ENCODE measurements at places on chromosomes 2 and 18.

- no peak for DNase-seq
These were observed 29.7 kb downstream of the DGKD start for GRCh38 chr2:233384015-233384414.

DNA sequence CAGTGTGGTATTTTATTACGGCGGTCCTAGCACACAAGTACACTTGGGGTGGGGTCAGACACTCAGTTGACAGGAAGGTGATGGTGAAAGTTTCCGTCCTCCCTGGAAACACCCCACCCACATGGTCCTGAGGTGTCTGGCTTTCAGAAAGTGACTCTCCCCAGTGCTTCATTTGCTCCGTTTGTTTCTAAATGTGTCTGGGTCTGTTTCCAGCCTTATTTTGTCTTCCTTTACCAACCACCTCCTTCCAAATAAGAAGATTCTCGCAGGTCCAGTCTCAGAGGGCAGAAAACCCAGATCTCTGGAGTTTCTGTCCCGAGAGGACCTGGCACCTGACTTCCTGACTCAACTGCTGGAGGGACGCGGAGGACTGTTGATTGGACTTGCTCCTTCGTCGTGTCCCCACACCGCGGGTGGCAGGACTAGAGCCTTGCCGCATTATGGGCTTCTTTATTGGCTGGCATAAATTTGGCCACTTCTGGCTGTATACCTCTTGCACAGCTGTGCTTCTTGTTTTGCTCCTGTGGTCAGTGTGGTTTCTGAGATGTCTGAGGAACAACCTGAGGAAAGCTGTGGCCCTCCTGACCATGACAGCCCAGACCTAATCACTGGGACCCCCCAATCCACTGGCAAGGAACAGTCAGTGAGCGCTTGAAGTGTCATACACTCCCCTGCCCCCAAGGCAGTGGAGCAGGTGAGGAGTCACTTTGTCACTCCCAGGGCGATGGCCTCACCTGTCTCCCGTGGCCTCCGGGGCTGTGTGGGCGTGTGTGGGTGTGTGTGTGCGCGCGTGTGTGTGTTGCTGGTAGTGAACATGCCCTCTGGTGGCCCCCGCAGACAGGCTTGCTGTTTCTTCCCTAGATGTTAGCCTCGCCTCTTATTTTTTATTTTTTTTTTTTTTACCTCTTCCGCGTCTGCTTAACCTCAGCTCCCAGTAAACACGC lies 45.6 kb downstream of the MEX3C start:
- DNase-seq: no peak

DNA sequence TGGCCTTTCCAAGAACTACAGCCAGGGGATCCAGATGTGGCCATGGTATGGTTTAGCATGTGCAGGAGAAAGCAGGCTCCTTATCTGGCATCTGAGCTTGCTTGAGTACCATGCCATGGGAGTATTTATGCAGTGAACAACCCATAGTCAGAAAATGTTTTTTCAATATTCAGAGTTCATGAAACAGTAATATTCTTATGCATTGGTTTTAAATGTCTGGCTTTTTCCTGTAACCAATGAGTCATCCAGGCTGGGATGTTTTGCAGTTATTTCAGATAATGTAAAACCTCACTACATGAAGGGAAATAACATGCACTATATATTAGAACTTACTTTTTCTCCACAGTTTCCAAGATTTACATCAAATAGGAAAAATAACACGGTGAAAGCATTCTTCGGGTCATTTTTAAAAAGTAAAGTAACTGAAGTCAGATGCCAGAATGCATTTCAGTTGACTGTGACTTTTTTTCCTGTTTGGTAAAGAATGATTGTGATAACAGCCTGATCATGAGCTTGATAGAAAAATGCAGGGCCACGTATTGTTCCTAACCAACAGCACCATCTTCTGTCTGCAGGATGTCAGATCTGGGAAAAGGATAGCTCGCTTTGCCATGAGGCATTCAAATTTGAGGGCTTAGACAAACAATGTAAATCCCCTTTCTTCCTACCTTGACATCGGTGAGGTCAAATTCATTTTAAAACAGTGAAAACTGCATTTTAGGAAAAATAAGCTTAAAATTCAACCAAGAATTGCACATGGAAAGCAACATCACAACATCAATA lies 152.8 kb downstream of the DSC3 start:
- no peak for DNase-seq

- no peak for DNase-seq
These were observed 34.6 kb downstream of the LOXHD1 start for GRCh38 chr18:46622451-46622850.

DNA sequence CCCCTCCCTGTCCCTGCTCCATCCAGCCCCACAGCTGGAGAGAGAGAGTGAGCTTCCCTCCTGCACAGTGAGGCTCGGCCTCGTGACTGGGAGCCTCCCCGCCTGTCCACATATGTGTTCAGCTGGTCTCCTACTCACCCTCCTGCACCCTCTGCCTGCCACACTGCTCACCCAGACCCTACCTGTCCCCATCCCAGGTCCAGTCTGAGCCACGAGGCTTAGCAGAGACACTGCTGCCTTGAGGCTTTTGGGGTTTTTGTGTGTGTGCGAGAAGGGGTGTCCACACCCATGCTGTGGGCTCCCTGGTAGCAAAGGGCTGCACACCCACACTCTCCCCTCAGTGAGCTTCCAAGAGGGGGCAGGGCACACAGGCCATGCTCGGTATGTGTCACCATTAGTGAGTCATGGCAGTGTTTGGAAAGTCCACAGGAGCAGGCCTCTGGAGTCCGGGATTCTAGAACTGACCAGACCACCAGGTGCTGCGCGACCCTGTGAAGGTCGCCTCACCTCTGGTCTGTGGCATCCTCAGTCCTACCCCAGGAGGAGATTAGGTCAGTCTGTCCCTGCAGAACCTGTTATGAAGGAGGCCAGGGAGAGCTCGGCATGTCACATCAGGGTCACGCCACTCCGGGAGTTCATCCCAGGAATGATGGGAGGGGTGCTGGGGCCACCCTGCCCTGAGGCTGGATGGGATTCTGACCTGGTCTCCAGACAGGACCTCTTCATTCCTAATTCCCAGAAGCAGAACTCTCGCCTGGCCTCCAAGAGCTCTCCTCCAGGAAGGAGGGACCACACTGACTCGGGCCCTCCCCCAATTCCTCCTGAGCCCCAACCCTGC lies 39.9 kb upstream of the SMAD7 start:
- no peak for DNase-seq

- no peak for DNase-seq
These were observed 46.7 kb downstream of the DAPL1 start for GRCh38 chr2:158841850-158842249.

DNA sequence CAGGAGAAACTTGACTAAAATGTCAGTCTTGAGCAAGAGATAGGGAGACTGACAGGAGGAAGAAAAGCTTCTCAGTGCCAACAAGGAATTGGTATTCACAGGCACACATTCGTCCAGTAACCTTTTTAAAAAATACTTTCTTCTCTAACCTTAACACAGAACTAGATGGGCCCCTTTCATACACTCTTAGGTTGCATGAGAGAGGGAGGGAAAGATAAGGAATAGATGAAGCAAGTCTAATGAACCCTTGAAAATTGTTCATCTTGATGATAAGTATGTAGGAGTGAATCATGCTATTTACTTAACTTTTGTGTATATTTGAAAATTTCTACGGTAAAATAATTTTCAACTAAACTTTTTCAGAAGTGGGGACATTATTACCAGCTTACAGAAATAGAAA lies 42.0 kb upstream of the CCDC88A start:
- no peak for DNase-seq

DNA sequence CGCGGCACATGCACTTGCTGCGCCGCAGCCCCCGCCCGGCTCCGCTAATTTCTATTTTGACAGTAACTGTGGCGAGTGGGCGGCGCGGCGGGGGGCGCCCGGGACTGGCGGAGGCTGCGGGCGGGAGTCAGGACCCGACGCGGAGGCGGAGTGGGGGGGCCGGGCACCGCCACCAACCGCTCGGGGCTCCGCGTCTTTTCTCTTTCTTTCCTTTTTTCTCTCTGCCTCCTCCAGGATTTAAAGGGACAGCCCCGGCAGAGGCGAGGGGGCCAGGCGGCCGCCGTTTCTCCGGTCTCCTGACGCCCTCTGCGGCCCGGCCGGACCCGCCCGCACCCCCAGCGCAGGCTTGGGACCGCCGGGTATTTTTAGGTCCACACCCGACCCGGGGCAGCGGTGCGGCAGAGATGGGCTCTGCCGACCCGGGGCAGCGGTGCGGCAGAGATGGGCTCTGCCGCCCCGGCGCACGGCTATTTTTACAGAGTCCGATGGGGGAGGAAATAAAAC lies 460 bp upstream of the ZBTB7C start:
- no peak for DNase-seq
